ENCODE measurements at places on chromosomes 7 and 10. TPM values are rescaled to one million over a fixed set of nuclear protein-coding genes. Genes with fewer than 3 reads are reported as not detected.
A peak's percentile ranks its signal among the peaks of the same experiment; 100 is the strongest.

DNA sequence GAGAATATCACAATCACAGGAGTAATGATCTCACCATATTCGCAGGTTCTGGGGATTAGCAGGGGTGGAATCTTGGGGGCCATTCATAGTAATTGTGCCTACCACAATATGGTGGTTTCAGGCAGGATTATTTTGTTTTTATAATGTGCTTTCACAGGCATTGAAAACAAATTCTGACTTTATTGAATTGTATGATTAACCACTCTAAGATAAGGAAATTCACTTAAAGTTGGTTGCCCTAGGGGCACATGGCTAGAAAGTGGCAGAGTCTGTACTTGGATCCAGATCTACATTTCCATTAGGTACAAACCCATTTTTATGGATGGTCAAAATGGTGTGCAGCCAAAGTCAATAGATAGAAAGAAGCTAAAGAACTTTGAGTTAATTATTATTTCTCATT is 1.7 kb downstream of the CROT start:
- no peak overlapping the region for H3K27ac ChIP-seq
- no peak for DNase-seq
- H3K4me1 ChIP-seq = peaks cover 27% of the 10 kb centered on the region
- no peaks in the 10 kb centered on the region for H3K27me3 ChIP-seq
- H3K36me3 ChIP-seq = peaks cover 2% of the 10 kb centered on the region
- H3K4me3 ChIP-seq = no peak overlapping the region

DNA sequence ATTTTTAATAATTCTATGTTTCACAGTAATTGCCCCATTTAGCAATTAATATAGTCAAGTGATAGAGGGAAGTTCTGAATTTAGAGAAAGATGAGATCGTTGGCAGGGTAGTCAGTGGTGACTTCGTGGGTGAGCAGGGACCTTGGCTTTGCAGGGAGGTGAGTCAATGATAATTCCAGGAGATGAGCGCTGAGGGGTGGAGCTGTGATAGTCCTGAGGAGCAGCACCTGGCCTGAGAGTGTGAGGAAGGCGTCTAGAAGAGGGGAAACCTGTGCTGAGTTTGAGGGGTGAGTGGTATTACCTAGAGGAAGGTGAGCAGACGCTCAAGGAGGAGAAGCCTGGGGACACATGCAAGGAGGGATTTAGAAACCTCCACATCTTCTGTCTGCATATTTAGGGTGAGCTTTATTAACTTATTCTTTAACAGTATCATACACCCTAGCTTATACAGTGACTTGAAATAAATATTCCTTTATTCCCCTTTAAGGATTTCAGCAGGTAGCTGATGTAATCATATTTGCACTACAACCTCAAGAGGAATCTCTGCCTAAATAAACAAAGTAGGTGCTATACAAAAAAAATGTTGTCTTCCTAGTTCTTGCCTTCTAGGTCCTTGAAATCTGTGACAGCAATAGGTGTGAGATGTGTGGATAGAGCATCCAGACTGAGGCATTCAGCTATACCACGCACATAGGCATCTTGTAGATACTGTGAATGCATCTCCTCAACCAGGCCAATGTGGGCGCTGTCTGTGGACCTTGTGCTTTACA is 2.1 kb upstream of the TRIL start:
- H3K27me3 ChIP-seq = peaks cover 52% of the 10 kb centered on the region
- no peak overlapping the region for H3K4me3 ChIP-seq
- no peak overlapping the region for H3K27ac ChIP-seq
- H3K4me1 ChIP-seq = peaks cover 5% of the 10 kb centered on the region

GRCh38 chr10:36187380-36188079 is 545.4 kb upstream of the FZD8 start:
- no peaks in the 10 kb centered on the region for H3K4me1 ChIP-seq
- no peaks in the 10 kb centered on the region for H3K36me3 ChIP-seq
- no peak overlapping the region for H3K27ac ChIP-seq
- H3K27me3 ChIP-seq = no peaks in the 10 kb centered on the region

DNA sequence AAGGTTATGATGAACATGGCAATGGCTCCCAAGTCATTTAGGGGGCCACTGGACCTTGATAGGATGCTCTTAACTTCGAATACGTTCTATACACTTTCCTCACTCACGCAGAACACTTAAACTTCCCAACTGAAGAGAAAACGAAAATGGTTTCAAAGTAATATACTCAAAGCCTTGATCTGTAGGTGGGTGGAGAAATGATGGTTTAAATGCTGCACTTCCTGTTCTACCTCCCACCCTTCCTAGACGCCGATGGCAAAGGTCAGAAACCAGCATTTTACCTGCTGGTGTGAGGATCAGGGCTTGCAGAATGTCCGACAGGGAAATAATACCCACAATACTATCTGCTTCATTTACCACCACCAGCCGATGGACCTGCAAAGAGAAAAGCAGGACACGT is 40.5 kb upstream of the RHEB start:
- peak overlapping the region; percentile 34 for H3K27ac ChIP-seq
- H3K4me1 ChIP-seq = peaks cover 4% of the 10 kb centered on the region
- no peak for DNase-seq
- H3K36me3 ChIP-seq = peaks cover 4% of the 10 kb centered on the region
- H3K27me3 ChIP-seq = no peaks in the 10 kb centered on the region
- peak overlapping the region; percentile 28 for H3K4me3 ChIP-seq

DNA sequence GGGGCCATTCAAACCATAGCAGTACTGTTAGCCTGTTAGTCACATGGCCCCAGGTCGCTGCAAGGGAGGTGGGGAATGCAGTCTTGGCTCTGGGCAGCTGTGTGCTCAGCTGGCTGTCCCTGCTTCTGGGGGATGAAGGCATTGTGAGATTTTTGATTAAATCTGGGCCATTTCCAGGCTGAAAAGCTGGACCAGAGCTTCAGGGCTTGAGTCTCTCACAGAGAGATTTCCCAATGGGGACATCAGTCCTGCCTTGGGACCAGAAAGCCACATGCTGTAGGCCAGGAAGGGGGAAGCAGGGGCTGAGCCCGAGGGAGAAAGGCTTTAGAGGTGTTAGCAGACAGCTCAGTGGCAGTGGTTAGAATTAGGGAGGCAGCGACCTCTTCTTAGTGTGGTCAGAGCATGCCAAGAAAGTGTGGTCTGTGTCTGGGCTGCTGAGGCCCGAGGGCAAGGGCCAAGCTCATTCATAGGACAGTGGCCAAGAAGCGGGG is 33.6 kb downstream of the PALD1 start:
- no peaks in the 10 kb centered on the region for H3K4me1 ChIP-seq
- no peaks in the 10 kb centered on the region for H3K36me3 ChIP-seq
- no peak overlapping the region for H3K27ac ChIP-seq

DNA sequence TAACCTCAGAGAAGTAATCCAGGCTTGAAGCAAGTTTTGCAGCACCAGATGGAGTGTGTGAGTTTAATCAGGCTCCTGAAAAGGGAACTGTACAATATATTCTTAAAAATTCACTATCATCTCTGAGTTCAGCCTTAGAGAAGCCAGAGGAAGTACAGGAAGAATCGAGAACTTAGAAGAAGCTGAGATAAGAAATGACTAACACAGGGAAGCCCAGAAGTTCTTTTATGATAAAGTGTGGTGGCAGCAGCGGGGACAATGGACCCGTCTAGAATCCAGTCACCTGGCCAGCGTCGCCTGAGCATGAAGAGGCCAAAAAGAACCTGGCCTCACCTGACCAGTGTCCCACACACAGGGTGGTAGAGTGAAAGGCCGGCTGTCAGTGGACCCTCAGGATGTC is 161.0 kb downstream of the USP6NL start:
- peaks cover 6% of the 10 kb centered on the region for H3K36me3 ChIP-seq
- peaks cover 9% of the 10 kb centered on the region for H3K27me3 ChIP-seq
- no peak overlapping the region for H3K4me3 ChIP-seq
- DNase-seq = no peak
- peaks cover 20% of the 10 kb centered on the region for H3K4me1 ChIP-seq
- H3K27ac ChIP-seq = no peak overlapping the region

DNA sequence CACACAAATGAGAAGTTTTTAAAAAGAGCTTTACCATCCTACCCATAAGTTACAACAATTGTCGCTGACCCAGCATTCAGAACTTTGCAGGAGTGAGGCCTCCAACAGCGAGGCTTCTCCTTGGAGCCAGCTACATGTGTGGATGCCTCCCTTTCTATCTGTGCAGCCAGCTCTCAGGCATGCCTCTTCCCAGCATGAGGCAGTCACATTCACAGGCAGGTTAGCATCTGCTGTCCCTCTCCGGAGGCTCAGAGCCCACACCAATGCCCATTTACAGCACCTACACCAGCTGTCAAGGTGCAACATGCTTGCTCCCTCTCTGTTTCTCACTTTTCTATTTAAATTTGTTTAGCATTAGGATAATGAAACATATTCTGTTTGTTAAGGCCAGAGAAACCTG is 278.7 kb upstream of the PODXL start:
- no peaks in the 10 kb centered on the region for H3K4me1 ChIP-seq
- H3K36me3 ChIP-seq = no peaks in the 10 kb centered on the region
- H3K27me3 ChIP-seq = peaks cover 48% of the 10 kb centered on the region
- H3K4me3 ChIP-seq = no peak overlapping the region
- DNase-seq = no peak
- H3K27ac ChIP-seq = no peak overlapping the region

DNA sequence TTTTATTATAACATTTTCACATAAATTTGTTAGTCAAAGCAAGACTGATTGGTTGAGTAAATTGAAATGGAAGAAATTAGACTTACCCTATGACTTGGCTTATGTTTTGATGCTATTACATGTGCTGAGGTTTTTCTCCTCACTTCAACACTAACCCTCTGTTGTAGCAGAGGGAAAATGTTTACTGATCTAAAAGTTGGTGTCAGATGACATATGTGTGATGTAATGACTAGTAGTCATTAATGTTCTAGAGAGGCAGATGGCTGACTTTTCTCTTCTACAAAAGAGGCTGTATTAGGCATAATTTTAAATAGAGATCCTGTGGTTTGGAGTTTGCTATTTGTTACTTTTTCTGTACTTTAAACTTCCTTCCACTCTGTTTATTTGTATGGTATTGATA is 266.0 kb downstream of the BBS9 start:
- no peak overlapping the region for H3K4me3 ChIP-seq
- H3K4me1 ChIP-seq = peaks cover 7% of the 10 kb centered on the region
- peaks cover 9% of the 10 kb centered on the region for H3K36me3 ChIP-seq
- H3K27ac ChIP-seq = no peak overlapping the region
- H3K27me3 ChIP-seq = no peaks in the 10 kb centered on the region
- DNase-seq = no peak

- no peak overlapping the region for H3K27ac ChIP-seq
- H3K4me3 ChIP-seq = no peak overlapping the region
- peaks cover 8% of the 10 kb centered on the region for H3K4me1 ChIP-seq
These were observed 19.9 kb downstream of the AKR1C2 start for GRCh38 chr10:4983615-4984216.

- no peak for DNase-seq
- no peaks in the 10 kb centered on the region for H3K27me3 ChIP-seq
- H3K4me3 ChIP-seq = no peak overlapping the region
- H3K36me3 ChIP-seq = no peaks in the 10 kb centered on the region
- H3K27ac ChIP-seq = no peak overlapping the region
These were observed 111.9 kb downstream of the GALNT17 start for GRCh38 chr7:71243736-71244410.

DNA sequence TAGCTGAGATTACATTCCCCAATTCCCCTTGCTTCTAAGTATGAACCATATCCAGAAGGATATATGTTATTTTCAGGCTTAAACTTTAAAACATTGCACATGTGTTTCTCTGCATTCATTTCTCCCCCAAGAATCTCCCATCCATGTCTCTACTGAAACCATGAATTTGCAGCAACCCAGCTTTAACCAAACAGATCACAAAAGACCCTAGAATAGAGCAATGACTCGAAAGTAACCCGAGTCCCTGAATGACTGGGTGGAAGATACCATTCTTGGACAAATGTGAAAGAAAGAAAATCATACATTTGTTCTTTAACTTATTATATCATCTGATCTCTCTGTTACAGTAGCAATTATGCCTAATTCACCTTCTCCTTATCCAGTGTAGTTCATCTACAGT is 278.7 kb downstream of the IPMK start:
- no peaks in the 10 kb centered on the region for H3K27me3 ChIP-seq
- no peak overlapping the region for H3K27ac ChIP-seq
- no peaks in the 10 kb centered on the region for H3K36me3 ChIP-seq
- no peak overlapping the region for H3K4me3 ChIP-seq

Gene CYP2C9
- not detected for total RNA-seq

Gene PNLIPRP1
- not detected for total RNA-seq

Gene NODAL
- total RNA-seq = not detected

Gene NEUROD6
- not detected for total RNA-seq

Gene SH2B2
- total RNA-seq = 2.0 TPM

Gene SFRP5
- not detected for total RNA-seq

Gene KLF14
- total RNA-seq = not detected

Gene SFXN4
- total RNA-seq = 9.5 TPM

All from T-helper 17 cell (primary cell).